Esophagus squamous epithelium (tissue), 5 donors: ENCODE measurements at places on chromosomes 16 and 17.

DNA sequence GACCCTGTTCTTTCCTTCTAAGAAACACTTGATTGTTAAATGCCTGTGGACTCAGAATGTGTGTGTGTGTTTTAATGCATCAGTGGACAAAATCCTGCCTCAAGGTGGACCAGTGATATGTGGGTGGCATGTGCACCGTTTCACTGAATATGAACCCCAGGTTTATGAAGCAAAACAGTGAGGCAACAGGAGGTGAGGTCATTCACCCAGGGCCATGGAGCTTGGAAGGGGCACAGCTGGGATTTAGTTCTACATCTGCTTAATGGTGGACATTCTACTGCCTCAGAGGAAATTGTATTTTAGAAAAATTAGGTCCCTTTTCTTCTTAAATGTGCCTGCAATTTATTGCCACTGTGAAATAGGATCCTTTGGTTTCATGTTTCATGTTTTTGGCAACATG lies 549.5 kb upstream of the EEF2KMT start:
- DNase-seq, result no peak

- DNase-seq, result no peak
Observed at GRCh38 chr16:67393111-67393787, at the start of gene TPPP3. Gene TPPP3, minus strand, starts transcription at chr16:67393498. Its CDS starts 2,387 bp downstream, at chr16:67391111.

- no peak for DNase-seq
Observed at GRCh38 chr17:31068291-31068690, 26.5 kb upstream of the NF1 start.

GRCh38 chr16:13130586-13130985 lies 229.2 kb downstream of the SHISA9 start:
- DNase-seq, result no peak

GRCh38 chr17:75003070-75003956 lies 9.2 kb upstream of the MRPL58 start:
- DNase-seq, result no peak

- no peak for DNase-seq
Observed at GRCh38 chr17:39235555-39236449, 10.1 kb upstream of the STAC2 start.

- DNase-seq, result no peak
Observed at GRCh38 chr16:1958715-1959268, 546 bp upstream of the NDUFB10 start.

- no peak for DNase-seq
Observed at GRCh38 chr17:1945621-1946020, 79.5 kb downstream of the RTN4RL1 start.

DNA sequence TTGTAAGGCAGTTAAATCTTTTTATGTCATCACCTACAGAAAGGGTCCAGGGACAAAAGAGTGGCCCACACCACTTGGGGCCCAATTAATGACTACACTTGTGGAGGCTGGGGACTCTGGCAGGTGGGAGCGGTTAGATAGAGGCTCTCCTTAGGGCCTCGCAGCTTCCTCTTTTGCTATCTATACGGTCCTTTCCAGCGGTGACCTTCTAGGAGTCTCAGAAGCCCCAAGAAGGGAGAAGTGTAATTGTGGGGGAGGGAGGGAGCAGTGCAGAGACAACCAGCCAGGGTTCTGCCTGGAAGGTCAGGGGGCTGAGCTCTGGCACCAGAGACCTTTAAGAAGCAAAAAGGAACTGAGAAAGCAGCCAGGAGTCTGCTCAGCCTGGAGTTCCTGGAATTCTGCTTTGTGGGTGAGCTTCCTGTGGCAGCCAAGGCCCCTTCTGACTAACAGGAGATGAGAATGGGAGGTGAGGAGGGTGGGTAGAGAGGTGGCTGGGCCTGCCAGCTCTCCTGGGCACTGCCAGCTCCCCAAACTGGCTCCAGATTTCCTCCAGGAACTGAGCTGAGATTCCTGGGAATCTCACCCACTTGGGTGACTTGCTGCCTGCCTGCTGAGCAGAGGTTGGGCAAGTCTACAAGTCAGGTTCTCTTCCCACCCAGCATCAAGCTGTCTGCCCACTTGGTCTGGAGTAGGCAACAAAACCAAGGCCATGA lies 16.3 kb upstream of the MAP3K14 start:
- DNase-seq, result no peak

DNA sequence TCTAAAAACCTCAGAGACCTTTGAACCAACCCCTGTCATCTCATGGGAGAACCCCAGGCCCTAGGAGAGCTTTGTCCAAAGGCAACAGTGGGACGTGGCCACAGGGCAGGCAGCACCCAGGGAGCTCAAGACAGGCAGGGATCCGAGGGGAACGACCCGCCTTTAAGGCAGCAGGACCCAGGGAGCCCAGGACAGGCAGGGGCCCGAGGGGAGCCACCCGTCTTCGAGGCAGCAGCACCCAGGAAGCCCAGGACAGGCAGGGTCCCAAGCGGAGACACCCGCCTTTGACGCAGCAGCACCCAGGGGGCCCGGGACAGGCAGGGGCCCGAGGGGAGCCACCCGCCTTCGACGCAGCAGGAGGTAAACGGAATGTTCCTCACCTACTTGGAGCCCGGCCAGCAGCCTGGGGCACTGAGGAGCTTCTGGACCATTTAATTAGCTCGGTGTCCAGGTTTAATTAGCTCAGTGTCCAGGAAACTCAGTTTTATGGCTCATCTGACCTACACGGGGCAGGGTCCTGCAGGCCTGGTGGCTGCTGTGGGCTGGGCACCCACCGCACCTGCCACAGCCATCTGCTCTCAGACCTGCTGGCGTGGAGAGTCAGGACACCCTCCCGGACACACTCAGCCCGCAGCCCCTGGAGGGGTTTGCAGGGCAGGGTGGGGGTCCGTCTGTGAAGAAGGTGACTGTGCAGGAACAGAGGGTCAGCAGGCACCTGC lies 24.4 kb downstream of the PIEZO1 start:
- DNase-seq, result no peak

- no peak for DNase-seq
Observed at GRCh38 chr17:38672788-38673706, 1.7 kb downstream of the EPOP start.

DNA sequence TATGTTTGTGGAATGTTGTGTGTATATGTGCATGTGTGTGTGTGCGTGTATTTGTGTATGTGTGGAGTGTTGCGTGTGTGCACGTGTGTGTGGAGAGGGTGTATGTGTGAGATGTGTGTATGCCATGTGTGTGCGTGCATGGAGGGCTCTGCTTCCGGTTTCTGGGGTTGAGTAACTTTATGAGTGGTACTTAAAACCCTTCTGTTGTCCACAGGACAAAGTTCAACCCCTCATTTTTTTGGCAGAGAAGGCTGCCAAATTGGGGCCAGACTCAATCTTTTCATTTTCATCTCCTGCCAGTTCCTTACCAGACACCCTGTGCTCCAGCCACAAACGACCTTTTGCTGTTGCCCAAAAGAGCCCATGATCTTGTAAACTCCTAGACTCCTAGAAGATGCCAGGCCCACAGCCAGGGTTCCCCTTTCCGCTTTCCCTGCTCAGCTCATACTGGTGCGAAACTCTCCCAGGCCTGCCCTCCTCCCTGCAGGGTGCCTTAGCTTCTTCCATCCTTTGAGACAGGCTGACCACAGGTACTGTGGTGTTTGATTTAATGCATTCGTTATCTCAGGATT lies 100.2 kb downstream of the CMIP start:
- DNase-seq, result no peak

GRCh38 chr17:9170853-9171252 lies 149.5 kb downstream of the NTN1 start:
- DNase-seq, result no peak

GRCh38 chr16:48220891-48221290 lies 23.2 kb upstream of the LONP2 start:
- no peak for DNase-seq

GRCh38 chr17:82023447-82024241 lies 539 bp downstream of the LRRC45 start:
- no peak for DNase-seq

- no peak for DNase-seq
Observed at GRCh38 chr17:8119581-8120519, 1.5 kb upstream of the ALOXE3 start.

DNA sequence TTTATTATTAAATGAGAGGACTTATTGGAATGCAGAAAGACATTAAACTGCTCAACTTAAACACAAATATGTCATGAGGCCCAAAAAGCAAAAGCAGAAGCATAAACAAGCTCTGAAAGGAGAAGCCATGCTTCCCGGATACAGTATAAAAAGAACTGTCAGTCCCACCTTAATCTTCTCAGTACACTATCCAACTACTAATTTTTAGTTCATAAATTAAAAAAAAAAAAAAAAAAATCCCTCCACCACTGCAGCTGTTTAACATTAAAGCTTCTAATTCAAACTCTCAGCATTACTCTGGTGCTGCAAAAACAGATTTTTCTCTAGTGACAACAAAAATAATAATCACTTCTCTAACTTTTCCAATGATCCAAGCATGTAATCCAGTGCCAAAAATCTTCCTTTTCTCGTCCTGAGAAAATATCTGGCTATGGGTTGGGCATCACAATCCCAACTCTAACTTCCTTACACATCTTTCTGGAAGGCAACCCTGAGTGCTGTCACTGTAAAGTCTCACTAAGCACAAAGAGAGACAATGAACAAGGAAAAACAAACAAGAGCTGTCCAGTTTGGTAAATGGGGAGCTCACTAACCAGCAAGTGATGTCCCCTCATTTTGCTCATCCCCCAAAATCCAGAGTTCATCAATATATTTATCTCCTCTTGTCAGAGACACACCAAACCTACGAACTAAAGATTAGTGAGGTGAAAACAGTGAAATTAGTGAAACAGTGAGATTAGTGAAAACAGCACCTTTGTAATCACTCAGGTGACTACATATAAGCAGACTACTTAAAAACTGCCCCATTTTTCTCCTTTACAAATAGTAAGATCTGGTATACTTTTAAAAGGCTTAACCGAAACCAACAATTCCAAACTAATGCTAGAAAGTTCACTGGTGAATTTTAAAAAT lies 5.5 kb downstream of the USP32 start:
- no peak for DNase-seq

DNA sequence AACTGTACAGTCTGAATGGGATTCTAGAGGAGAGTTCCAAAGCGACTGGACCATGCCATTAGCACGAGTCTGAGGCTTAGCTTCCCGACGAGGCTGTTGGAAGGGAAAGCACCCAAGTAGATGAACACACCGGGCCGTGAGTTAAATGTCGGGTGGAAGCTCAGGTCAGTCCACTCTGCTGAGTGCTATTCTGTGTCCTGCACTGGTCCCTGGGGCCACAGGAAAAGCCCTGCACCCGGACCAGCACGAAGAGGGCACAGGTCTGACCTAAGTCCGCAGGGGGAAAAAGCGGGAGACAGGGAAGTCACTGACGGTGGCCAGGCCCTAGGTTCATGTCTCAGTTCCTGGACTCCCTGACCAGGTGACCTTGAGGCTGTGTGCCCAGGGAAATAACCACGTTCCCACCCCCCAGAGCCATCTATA lies 44.1 kb upstream of the RBFOX3 start:
- DNase-seq, result no peak

GRCh38 chr17:17080181-17080631 lies 37.9 kb downstream of the MPRIP start:
- no peak for DNase-seq

- no peak for DNase-seq
Observed at GRCh38 chr17:51434434-51435170, 174.3 kb downstream of the UTP18 start.

DNA sequence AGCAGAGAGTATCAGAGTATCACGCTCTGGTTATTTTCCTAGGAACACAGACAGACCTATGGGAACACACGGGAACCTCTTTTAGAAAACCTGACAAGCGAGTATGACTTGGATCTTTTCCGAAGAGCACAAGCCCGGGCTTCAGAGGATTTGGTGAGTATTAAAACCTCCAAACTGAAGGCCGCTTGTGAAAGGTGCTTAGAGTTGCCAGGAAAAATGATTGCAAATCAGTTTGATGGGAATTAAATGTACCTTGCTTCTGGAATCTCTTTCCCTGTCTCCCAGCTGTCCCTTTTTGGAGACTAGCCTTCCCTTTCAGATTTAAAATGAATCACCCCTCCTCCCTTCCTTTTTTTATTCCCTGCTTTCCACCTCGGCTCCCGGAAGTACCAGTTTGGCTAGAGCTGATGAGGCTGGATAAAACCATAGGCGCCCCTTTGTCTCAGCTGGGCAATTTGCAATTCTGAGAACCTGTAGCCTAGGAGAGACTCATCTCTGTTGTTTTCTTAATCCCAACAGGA lies 27.3 kb downstream of the KAT7 start:
- DNase-seq, result no peak

- no peak for DNase-seq
Observed at GRCh38 chr16:57802341-57803133, at the start of gene KIFC3. Gene KIFC3, minus strand, starts transcription at chr16:57802491. Its CDS starts 4,248 bp downstream, at chr16:57798243.

GRCh38 chr16:8655184-8655717 lies 19.2 kb upstream of the ABAT start:
- no peak for DNase-seq

- no peak for DNase-seq
Observed at GRCh38 chr16:12422233-12422632, 381.5 kb downstream of the CPPED1 start.

DNA sequence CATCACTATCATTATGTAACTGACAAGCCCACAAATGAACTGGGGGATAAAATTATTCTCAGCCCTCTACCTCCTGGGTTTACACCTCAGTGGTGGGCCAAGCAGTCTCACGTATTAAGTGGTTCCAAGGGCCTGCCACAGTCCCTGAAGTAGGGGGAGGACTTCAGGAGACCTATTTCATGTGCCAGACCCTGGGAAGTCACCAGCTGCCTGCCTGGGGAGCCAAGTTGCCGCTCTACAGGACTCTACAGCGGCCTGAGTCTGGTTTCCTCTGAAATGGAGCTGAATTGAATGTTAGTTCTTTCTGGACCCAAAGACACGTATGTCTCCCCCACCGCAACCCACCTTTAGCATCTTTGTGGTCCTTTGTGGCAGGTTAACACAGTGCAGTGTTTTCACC lies 187.0 kb downstream of the IRX3 start:
- no peak for DNase-seq

DNA sequence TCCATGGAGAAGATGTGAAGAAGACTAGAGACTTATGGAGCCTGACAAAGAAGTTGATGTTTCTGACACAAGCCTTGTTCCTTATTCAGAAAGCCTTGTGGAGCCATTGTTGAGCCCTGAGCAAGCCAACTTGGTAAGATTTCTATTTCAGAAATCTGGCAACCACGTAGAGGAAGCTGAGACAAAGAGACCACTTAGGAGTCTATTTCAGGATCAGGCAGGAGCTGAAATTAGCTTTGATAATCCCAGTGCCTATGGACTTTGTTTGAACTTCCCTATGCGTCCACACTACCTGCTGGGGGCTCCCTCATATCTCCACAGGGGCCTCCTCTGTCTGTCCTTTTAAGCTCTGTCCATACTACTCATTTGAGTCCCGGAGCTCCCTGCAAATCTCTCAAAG lies 540.0 kb upstream of the GOT2 start:
- DNase-seq, result no peak

GRCh38 chr17:76537578-76538280 lies at the start of gene CYGB:
Gene CYGB, minus strand, starts transcription at chr17:76537709. Its CDS starts 167 bp downstream, at chr17:76537542.
- DNase-seq, result no peak

- no peak for DNase-seq
Observed at GRCh38 chr16:85860413-85861094, 38.4 kb upstream of the IRF8 start.
